Ecto neural progenitor cell (in vitro differentiated cells): ENCODE measurements at places on chromosomes 12 and 14.

GRCh38 chr14:35944847-35945246 is 118.7 kb downstream of the BRMS1L start:
- DNase-seq: peak; percentile 50

- DNase-seq: no peak
Measured at GRCh38 chr12:117046011-117046369, 53.2 kb downstream of the TESC start.

DNA sequence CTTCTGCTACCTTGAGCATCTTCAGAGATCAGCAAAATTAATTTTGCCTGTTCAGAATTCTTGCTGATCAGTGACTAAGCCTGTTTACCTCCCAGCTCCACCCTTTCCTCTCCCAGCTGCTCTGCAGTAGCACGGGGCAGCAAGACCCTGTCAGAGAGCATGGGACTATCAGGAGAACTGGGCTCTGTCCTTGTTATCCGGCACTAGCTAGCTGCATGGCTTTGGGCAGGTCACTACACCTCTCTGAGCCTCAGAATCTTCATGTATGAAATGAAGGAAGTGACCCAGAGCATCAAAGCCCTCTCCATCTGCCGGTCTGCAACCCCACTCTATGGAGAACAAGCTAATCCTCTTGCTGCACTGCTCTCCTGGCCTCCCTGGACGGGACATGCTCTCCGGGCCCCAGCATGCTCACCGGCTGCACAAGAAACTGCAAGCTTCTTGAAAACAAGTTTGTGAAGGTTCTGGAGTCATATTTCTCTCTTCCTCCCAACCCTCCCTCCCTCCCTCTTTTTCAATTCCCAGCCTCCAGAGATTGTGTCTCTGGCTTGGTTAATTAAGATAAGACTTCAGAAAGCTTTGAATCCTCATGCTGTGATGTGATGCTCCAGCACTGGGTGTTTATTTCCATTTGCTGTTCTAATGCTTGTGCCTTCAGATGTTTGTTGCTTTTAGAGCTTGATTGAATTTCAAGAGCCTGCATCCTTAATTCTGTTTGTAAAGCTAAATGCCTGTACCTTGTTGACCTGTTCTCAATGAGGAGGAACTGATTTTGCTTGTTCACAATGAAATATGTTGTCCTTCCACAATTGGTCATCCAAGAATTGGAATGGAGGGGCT is 101.1 kb downstream of the CRACR2A start:
- no peak for DNase-seq

GRCh38 chr12:80517655-80518054 is 73.6 kb downstream of the PTPRQ start:
- DNase-seq: no peak

DNA sequence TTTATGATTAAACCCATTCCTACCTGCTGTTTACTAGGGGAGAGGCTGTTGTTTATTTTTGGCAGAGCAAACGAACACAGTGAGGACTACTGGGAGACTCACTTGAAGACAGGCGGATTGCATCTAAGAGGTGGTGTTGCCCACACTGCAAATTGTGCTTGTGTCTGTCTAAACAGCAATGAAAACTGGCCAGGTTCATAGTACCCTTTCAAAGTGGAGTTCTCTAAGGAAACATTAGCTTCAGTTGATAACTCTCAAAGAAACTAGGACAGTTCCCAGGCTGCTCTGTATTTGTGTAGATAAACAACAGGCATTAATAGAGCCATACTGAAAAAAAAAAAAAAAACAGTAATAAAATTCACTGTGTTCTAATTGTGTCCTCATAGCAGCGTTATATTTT is 466.0 kb upstream of the RGS6 start:
- no peak for DNase-seq

- no peak for DNase-seq
Measured at GRCh38 chr12:42370013-42370412, 44.0 kb downstream of the PPHLN1 start.

DNA sequence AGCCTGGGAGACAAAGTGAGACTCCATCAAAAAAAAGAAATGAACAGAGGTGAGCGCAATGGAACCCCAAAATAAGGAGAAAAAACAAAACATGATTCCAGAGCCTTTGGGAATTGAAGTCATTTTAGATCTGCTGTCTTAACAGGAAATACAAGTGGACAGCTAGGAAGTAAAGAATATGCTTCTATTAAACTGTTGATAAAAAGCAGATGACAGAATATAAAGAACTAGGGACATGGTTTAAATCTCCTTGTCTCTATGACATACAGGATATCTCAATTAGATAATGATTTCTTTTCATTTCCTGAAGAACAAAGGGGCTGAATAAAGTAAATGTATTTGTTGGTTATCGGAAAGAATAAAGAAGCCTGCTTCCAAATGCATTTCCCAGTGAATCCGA is 49.3 kb upstream of the ETV6 start:
- DNase-seq: no peak

GRCh38 chr12:68636268-68636667 is 25.6 kb downstream of the RAP1B start:
- DNase-seq: no peak

GRCh38 chr14:35695647-35696046 is 113.4 kb downstream of the RALGAPA1 start:
- no peak for DNase-seq

GRCh38 chr12:61687407-61687806 is 572.8 kb upstream of the USP15 start:
- no peak for DNase-seq

DNA sequence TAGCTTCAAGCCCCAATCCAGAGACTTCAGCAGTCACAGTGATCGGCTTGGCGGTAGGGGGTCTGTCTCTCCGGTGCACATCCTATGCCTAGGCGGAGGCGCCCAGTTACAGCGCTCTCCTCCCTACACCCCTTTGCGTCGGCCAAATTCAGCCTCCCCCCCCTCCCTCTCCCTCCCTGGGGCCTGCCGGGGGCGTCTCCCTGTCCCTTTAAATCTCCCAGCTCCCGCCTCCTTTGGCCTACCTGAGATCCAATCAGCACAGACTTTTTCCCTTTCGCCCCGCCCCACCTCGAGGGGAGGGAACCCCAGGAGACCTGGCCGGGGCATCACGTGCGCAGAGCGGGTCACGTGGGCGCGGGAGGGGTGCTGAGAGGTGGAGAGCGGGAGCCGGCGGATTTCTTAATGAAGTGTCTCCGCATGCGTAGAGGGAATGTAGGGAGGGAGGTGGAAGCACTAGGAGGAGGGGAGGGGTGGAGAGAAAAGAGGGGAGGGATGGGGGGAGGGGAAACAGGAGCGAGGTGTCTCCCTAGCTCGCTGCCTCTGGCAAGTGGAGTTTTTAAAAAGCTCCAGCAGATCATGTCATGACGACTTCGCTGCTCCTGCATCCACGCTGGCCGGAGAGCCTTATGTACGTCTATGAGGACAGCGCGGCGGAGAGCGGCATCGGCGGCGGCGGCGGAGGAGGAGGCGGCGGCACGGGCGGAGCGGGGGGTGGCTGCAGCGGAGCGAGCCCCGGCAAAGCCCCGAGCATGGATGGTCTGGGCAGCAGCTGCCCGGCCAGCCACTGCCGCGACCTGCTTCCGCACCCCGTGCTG is at the start of gene HOXC13:
TSS of gene HOXC13 (plus strand) at position 506 of the 815 bp plus-strand sequence. CDS start at position 582, 76 bp downstream.
- peak; percentile 98 for DNase-seq

DNA sequence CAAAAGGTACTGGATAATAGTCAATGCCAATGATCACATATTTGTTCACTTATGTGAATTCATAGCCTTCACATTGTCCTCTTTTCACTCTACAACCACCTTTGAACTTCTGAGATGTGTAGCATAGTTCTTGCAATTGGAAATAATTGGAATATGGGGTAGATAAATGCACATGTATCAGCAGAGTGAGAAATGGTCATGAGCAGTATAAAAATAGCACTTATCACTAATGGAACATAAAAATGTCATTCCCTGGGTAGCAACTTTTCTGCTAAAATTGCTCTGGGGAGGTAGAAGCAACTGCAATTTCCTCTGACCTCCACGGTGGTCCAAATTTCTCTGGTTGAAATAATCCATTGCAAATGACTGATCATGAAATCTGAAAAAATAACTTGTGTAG is 1785.7 kb upstream of the FLRT2 start:
- DNase-seq: no peak

- DNase-seq: no peak
Measured at GRCh38 chr12:2183556-2184541, 131.1 kb downstream of the CACNA1C start.

DNA sequence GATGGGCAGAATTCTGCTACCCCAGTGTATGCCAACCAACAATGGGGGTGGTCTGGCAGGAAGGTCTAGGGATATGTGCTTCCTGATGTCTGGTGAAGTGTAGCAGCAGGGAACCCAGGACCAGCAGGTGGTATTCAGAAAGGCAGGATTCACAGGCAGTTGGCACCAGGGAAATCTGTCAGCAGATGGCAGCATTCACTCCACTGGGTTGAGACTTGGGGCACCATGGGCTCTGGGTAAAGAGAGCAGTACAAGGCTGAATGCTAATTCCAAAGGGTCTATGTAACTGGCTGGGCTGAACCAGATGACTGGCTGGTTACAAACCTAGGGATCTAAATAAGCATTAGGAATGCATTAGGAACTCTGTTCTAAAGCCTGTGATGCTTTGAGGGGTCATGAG is 466.9 kb upstream of the STXBP6 start:
- no peak for DNase-seq

- DNase-seq: no peak
Measured at GRCh38 chr12:120738252-120739030, 12.8 kb downstream of the ACADS start.

- no peak for DNase-seq
Measured at GRCh38 chr12:65490250-65490649, 211.8 kb downstream of the MSRB3 start.

DNA sequence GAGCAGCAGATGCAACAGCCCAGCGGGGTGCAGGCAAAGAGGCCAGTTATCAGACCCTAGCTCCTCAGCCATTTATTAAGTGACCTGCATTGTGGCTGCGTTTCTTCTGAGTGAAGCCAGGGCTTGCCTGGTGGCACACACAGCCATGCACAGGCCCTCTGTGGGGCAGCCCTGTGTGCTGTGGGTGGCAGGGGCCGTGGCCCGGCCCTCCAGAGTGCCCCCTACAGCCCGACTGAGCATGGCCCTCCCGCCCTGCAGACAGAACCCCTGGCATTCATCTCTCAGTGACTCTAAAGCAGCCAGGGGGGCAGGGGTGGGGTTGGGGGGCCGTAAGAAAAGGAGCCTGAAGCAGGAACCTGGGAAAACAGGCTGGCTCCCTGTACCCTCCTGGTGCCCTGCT is 226.0 kb upstream of the PWP1 start:
- no peak for DNase-seq

GRCh38 chr12:120013659-120014380 is 24.8 kb downstream of the BICDL1 start:
- DNase-seq: no peak

DNA sequence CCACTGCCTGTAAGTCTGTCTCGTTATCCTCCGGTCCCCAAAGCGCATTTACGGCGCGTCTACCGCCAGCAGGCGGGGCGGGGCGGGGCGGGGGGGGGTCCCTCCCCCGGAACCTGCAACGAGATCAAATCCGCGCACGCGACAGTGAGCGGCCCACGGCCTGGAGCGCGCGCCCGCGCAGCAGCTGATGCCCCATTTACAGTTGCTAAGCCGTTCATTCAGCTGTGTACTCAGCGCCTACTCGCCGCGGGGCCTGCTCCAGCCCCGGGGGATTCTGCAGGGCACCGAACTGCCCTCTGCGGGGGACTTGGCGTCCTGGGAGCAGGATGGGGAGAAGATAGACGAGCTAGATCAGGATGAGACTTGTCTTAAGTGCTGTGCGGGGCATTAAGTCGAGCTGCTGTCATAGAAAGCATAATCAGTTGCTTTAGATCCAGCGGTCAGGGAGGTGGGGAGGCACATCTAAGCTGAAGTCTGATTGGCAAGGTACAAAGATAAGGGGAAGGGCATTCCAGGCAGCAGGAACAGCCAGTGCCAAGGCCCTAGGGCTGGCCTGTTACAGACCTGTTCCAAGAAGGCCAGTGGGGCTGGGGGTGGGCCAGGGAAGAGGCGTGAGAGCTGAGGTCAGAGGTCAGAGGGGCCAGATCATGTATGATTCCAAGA is 1.4 kb upstream of the CCDC85C start:
- peak; percentile 82 for DNase-seq

DNA sequence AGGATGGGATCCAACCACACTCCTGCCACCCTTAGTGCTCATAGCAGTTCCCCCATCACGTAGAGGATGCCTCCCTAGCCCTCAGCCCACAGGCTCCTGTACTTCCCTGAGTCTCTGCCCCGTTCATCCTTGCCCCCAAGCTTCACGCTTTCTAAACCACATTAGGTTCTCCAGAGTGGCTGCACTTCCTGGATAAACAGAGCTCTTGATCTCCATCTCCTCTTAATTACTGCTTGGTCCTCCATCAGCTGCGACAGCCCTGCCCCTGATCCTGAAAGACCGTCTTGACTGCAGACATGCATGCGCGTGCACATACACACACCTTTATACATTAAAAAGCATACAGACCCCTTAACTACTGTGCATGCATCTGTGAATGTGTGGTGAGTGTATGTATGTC is 530.0 kb downstream of the BCL11B start:
- no peak for DNase-seq

GRCh38 chr12:108482717-108483212 is 32.3 kb upstream of the FICD start:
- DNase-seq: no peak

DNA sequence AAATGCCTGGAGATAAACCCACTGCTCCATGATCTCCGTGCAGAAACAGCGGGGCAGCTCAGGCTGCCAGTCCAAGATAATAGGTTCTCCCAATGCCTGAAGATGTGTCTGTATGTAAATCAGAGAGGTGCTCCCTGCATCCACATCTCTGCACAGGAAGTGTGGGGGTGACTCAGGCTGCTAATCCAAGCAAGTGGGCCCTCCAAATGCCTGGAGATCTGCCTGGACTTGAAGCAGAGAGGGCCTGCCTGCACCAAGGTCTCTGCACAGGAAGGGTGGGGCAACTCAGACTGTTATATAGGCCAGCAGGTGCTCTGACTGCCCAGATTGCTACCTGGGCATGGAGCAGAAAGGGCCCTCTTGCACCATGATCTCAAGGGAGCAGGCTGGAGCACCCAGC is 504.7 kb downstream of the LRFN5 start:
- DNase-seq: no peak
